Posterior vena cava (tissue), 2 donors: ENCODE measurements at places on chromosomes 2 and 18. TPM values are rescaled to one million over a fixed set of nuclear protein-coding genes. Genes with fewer than 3 reads are reported as not detected.

Gene HOXD4
- total RNA-seq: 7.2 TPM

DNA sequence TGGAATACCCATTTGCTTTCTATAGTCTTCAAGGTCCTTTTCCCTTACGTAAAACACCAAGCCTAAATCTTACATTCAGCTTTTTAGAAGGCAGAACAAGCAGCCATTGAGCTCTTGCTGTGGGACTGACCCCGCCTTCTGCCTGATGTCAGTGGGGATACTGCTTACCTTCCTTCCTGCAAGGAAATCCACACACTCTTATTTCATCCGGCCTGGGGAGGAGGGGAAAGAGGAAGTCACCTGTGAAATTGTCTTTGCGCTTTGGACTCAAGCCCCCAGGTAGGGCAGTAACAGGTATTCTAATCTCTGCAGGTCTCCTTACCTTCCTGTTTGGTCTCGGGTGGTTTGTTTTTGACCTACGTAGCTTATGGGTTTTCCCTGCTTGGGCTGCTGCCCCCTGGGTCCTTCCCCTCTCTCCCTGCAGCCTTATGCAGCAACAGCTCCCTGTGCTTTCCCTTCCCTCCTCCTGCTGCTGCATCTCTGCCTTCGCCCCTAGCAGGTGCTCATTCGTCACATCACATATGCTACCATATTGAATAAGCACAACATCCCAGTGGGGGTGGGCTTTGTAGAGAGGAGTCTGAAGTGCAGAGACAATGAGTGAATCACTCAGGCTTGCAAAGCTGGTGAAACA is 402.5 kb upstream of the TRIB2 start:
- no peak for DNase-seq

DNA sequence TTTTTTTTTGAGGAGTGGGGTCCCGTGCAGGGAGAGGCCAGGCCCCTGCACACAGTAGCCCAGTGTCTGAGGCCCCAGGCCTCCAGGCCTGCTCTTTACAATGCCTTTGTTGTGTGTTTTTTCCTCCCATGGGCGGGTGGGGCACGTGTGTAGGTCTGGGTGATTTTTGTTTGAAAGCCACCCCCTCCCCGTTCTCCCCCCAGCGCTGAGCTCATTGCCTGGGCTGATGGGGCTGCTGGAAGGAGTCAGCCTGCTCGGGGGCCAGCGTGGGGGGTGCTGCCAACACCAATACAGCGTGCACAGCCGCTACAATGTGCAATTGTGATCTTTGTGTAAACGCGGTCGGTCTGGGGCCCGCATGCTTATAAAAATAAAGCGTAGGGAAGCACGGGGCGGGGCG is 142.7 kb downstream of the DYSF start:
- DNase-seq: no peak

Gene IKZF2
- 7.3 TPM for total RNA-seq

Gene RAB6C
- not detected for total RNA-seq

- DNase-seq: no peak
These were observed 94.7 kb downstream of the EXOC6B start for GRCh38 chr2:72731116-72731515.

DNA sequence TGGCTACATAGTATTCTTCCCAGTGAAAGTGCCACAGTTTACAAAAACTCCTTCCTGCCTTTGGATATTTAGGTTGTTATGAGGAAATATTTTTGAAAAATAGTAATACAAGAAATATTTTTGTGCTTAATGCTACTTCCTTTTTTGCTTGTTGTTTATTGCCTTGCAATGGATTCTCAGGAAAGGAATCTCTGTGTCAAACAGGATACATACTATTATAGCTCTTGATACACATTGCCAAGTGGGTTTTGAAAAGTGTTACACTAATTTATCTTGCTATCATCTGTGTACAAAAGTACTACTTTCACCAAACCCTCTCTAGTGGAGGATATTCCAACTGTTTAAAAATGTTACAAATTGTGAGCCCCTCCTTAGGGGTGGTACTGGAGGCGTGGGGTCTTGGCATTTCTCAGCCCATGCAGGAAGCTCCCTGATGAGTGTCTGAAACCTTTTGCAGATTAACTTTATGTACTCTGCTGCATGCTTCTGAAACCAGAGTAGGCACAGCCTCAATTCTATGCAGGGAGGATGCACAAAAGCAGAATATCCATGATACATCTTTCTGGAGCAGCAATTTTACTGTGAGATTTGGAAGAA is 54.5 kb downstream of the EVA1A start:
- DNase-seq: no peak

Gene PTPRN
- not detected for total RNA-seq

- no peak for DNase-seq
These were observed 387.8 kb downstream of the IRS1 start for GRCh38 chr2:226411727-226412360.

Gene SLC11A1
- total RNA-seq: 28.8 TPM

Gene KLHL14
- total RNA-seq: 0.33 TPM

DNA sequence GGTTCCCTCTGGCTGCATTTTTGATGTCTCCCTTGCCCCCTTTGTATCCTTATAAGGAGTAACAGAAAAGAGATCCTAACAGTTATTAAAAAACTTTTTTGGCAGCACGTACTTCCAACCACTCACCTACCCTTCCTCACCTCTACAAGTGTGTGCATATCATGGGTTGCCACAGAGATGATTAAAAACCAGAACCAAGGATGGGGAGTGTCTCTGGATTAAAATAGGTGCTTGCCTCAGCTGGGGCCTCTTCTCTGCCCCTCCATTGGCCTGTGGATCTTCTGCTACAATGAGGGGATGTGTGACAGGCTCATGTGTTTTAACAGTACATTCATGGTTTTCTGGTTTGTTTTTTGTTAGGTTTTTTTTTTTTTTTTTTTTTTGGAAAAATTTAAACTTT is 160.8 kb downstream of the FHOD3 start:
- no peak for DNase-seq

DNA sequence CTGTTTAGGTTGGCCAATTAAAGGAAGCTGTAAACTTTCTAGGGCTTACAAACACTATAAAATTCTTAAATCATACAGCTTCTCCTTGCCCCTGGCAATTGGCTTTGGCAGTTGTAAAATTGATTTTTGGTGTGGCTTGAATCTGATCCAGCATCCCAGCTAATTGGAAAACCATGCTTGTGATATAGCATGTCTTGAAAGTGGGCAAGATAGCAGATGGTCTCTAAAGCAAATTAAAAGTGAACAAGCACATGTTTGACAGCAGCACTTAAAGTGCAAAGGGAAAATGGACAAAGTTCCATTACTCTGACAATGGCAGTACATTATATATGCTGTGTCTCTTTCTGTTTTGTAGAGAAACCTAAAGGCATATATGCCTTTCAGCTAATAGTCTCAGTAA is 302.9 kb upstream of the NXPH2 start:
- no peak for DNase-seq

Gene KCNG2
- 0.56 TPM for total RNA-seq

- DNase-seq: no peak
These were observed 143.9 kb upstream of the SLC39A10 start for GRCh38 chr2:195513119-195513518.

DNA sequence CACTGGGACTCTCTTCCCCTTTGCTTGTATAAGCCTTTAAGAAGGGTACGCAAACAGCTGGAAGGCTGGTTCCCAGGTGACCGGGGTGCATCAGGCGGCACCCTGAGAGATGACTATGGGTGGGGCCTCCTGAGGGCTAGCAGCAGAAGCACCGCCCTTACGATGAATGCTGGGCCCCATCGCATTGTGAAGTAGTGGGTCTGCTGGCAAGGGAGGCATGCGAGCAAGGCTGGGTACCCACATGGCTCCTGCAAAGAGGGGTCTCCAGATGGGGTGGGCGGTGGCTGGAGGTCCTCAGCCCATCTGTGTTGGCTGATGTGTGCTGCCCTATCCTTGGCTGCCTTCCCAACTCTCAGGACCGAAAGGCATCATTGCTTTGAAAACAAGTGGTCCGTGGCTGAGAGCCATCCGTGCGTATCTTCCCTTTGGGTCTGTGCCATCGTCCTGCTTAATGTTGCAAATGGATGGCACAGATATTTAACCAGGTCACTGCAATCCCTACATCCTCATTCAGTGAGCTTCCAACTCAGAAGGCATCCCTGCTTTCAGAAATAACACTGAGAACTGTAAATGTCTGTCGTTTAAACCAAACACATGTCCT is 83.5 kb upstream of the GPC1 start:
- peak; percentile 71 for DNase-seq

Gene CHST9
- 0.14 TPM for total RNA-seq

GRCh38 chr2:40435426-40436092 is 16.3 kb downstream of the SLC8A1 start:
- no peak for DNase-seq

GRCh38 chr2:222433332-222434173 is 9.2 kb downstream of the SGPP2 start:
- DNase-seq: no peak

DNA sequence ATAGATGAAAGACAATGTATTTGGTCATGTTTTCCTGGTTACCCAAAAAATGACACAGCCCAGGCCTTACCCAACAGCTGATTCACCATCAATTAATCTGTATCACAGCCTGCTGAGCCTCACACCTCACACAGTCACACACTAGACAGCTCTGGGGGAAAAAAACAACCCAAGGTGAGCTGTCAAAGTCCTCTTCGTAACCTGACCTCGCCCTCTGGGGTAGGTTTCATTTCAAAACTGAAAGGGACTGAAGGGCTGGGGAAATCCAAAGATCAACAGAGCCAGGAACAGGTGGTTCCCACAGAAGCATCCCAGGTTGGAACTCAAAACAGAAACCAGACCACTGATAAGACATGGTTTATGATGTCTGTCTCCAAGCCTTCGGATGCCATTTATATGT is 18.2 kb upstream of the PCBP1 start:
- no peak for DNase-seq

GRCh38 chr18:9392726-9393125 is 58.2 kb downstream of the TWSG1 start:
- no peak for DNase-seq

Gene MC5R
- not detected for total RNA-seq
